Memory B cell (primary cell): ENCODE measurements at places on chromosomes 4 and X.

- no peak for DNase-seq
These were observed 598.4 kb upstream of the GNPDA2 start for GRCh38 chr4:45324455-45325417.

- no peak for DNase-seq
These were observed 49.2 kb upstream of the FHL1 start for GRCh38 chrX:136097871-136098805.

- no peak for DNase-seq
These were observed 196.7 kb downstream of the ZNF330 start for GRCh38 chr4:141417387-141417786.

DNA sequence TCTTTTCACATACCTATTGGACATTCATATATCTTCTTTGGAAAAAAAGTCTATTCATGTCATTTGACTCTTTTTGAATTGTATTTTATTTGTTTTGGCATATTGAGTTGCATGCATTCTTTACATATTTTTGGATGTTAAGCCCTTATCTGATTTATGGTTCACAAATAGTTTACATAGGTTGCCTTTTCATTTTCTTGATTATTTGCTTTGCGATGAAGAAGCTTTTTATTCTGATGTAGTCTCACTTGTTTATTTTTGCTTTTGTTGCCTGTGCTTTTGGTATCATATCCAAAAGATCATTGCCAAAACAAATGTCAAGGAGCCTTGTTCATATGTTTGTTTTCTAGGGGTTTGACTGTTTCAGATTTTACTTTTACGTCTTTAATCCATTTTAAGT, 43.9 kb downstream of the SPOCK3 start:
- no peak for DNase-seq

DNA sequence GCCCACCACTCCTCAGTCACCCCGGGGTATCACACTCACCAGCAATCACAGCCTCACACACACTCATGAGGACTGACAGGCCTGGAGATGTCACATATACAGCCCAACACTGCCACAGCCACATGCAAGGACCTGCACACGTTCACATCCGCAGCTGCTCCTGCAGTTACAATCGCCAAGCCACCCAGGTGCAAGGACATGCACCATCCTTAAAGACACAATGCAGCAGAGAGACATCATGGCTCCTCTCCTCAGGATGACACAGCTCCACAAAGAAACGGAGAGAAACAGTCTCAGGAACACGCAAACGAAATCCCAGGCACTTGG, 1.1 kb downstream of the PCSK1N start:
- DNase-seq, result no peak

DNA sequence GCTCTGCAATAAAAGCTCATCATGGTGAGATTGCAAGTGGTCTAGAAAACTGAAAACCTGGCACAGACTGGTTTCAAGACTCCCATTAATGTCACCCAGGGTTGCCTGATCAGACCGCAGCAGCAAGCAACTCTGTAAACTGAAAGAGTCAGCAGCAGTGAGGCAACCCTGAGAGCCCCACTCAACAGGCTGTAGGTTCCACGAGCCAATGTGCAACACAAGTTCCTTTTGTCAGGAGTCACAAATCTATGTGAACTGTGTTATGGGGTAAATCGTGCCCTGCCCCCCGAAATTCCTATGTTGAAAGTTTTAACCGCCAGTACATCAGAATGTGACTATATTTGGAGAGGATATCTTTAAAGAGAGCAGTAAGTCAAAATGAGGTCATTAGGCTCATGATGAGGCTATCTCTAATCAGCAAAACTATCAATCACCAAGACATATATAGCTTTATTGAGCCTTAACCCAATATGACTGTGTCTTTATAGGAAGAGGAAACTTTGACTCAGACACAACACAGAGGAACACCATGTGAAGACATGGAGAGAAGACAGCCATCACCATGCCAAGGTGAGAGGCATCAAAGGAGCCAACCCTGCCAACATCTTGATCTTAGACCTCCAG, 94.0 kb downstream of the FBXO8 start:
- DNase-seq, result no peak

DNA sequence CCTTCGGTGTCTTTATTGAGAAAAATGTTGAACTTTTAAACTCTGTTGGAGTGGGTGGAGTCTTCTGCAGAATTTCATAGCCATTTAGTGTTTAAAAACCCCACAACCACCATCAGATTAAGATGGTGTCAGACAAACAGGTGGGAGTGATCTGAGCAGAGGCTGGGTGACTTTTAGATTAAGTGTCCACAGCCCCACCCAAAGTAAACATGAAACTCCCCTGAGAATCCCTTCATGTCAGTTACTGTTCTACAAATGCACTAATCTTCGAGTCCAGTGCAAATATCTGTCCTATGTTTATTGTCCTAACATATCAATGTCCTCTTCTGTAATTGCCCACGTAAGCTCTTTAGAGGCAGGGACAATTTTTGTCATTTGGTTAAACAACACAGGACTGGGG, 175.6 kb upstream of the RBPJ start:
- DNase-seq, result no peak

- no peak for DNase-seq
These were observed 824 bp upstream of the HMGB3 start for GRCh38 chrX:150982235-150982787.

GRCh38 chr4:6887591-6888371, 21.8 kb upstream of the TBC1D14 start:
- no peak for DNase-seq

- no peak for DNase-seq
These were observed 1.4 kb downstream of the POU4F2 start for GRCh38 chr4:146640021-146640464.

DNA sequence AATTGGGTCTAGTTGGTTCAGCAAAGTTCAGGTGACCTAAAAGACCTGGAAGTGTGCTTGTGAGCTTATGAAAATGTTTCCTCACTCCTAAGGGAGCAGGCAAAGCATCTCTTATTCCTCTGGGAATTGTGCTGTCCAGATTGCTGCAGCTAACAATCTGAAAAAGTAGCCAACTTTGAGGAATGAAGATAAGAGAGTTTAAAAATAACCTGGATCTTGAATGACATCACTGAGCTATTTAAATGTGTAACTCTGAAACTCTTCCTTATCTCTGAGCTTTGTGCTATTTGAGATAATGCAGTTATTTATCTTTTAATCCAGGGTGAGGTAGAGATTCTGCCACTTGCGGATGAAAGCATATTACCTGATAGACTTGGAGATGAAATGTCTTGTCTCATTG, 384.8 kb downstream of the PPP4R3C start:
- no peak for DNase-seq

- no peak for DNase-seq
These were observed 19.7 kb upstream of the SPCS3 start for GRCh38 chr4:176300036-176300435.

DNA sequence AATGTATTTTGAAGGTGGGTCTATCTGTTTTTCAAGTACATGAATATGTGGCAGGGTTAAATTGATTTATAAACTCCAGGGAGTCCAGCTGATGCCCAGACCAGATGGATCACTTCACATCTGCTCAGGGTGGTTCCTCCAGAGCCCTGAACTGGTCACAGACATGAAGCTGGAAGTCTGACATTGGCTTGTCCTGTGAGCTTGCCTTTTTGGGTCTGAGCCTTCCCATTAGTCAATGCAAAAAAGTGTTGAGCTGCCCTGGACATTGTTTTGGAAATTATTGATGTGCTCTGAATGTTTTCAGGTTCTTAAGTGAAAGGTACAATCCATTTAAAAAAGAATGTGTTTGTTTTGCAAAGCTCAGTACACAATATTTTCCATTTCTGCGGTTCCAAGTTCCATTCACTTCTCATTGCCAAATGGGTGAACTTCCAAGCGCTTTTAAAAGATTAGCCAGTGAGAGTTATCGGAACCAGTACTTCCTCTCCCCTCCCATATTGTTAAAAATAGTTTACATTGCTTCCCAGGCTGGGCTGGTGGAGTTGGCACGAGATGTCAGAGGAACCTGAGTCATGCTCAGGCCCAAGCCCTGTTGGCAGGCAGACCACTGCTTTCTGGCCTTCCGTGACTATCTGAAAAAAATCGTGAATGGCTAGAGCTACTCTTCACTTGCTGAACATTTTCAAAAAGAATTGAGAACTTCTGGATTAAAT, 52.1 kb downstream of the PDGFRA start:
- no peak for DNase-seq

- no peak for DNase-seq
These were observed 39.0 kb downstream of the SHROOM2 start for GRCh38 chrX:9825129-9825790.

GRCh38 chrX:66164931-66165330, 884 bp downstream of the HEPH start:
- no peak for DNase-seq

DNA sequence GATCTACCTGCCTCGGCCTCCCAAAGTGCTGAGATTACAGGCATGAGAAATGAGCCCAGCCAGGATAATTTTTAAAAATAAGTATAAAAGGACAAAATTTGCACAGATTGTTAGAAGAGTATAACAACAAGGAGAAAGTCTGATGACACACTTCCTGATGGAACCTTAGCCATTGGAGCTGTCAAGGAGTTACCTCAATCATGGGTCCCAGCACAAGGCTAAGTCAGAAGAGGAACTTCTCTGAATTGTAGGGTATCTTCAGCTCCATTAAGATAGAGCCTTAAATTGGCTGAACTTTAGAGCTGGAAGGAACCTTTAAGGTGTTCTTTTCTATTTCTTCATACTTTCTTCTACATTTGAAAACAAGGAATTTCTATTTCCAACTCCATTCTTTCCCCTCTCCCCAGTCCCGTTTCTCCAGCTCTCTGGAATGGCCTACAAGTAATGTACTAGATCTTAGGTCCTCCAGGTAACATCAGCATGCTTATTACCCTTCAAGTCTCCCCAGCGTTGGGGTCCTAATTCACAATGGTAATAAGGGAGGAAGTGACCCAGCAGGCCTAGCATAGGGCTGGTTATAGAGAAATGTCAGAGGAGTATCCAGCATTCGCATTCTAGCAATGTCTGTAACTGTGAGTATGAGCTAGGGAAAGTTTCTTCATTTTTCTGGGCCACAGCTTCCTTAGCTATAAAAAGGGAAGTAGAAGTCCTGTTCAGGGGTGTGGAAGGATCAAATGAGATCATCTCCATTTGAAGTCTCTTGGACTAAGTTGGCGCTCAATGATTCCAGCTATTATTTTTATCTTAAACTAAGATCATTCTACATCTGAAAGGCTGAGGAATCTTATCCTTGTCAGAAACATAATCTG, 18.5 kb upstream of the RBPJ start:
- no peak for DNase-seq

DNA sequence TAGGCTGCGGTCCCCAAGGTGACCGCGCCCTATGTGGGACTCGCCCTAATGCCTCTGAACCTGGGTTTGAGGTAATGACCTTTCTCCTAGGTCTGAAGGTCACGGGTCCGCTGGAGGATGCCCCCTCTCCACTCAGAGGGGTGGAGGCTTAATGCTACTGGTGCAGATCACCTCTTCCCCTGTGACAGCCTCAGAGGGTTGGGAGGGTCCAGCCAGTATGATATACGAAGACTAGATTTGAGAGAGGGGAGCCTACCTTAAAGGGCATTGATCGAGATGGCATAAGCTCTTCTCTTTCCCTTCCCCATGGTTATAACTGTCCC, 1.0 kb downstream of the SLC25A5 start:
- DNase-seq, result no peak

DNA sequence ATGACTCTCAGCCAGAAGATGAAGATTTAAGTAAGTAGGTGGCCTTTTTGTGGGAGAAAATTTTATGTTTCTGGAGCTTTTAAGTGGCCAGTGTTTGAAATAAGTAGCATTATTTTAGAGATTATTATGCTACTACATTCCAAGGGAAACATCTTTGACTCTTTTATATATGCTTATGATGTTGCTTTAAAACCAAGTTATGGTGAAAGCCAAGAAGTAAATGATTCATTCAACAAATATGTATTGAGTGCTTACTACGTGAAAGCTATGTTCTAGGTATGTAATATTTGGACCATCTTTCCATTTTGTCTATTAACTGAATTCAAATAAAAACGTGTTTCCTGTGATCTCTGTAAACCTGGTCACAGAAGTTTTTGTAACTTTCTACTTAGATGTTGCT, 58.3 kb downstream of the ZFX start:
- DNase-seq, result no peak

- no peak for DNase-seq
These were observed 4.1 kb downstream of the NOA1 start for GRCh38 chr4:56973336-56973735.

DNA sequence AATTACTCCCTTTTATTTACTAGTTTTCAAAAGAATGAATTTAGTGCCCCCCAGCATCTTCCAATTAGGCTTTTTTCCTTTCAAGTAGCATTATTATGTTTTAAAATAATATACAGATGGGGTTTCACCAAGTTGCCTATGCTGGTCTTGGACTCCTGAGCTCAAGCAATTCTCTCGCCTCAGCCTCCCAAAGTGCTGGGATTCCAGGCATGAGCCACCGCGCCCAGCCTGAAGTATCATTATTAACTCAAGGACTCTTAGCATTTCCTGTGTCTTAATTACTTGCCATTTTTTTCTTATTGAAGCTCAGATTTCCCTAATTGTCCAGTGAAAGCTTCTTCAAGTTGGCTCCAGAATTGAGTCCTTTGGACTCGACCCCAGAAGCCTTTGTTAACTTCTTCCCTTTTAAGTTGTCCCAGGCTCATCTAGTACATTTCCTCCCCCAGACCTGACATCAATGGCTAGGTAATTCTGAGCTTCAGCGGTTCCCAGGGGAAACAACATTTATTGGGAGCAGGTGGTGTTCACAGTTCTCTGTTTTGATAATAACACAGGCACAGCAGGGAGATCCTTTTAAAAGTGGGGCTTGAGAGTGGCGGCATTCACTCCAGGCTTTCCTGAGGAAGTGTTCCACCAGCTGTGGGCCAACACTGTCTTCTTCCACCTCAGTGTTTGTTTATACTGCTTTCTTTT, 10.0 kb downstream of the SAT1 start:
- no peak for DNase-seq
